Activated T-cell treated with anti-CD3 and anti-CD28 coated beads, Interleukin-2, amount 50 U/mL, for 24 hours (primary cell): ENCODE measurements at places on chromosomes 6 and 20.
A peak's percentile ranks its signal among the peaks of the same experiment; 100 is the strongest.

GRCh38 chr20:38139977-38140753 lies 24.9 kb downstream of the TGM2 start:
- DNase-seq = no peak

DNA sequence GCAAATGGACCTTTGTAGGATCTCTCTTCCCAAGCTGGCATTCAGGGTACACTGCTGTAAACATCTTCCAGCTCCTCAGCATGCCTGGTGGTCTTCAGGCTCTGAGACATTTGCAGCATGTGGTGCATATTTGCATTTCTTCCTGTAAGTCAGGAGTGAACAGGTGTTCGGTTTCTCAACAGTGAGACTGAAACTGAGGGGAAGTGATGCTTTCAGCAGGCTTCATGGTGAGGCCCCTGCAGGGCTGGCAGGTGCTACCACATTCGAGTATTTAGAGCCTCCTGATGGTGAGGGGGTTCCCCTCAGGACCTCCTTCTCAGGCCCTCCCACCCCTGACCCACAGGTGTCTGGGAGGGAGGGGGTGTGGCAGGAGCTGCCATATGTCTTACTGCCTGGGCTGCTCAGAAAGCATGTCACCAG lies 15.1 kb downstream of the MYBL2 start:
- no peak for DNase-seq

DNA sequence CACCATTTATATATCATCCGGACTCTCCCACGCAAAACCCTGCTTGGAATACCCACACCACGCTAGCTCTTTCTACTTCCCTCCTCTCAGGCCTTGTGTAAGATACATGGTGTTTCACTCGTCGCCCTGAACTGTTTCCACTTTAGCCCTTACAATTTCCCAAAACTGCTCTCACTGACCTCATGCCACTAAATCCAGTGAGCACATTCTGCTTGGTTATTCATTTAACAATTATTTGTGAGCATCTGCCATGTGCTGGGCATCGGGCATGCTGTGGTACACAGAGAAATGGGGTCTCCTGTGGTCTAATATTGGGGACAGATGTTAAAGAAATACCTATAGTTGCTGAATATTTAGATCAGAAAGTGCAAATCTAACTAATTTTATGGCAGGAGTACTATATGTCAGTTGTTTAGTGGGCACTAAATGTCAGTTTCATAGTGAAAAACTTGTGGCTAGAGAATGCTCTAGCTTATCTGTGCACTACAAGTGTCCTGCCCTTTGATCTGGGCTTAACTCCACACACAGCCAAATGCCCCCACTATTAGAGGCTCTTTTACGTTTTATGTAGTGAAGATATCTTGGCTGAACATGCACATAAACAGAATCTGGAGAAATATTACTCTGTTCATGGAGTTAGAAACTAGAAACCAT lies 41.0 kb downstream of the PLEKHG1 start:
- no peak for DNase-seq

DNA sequence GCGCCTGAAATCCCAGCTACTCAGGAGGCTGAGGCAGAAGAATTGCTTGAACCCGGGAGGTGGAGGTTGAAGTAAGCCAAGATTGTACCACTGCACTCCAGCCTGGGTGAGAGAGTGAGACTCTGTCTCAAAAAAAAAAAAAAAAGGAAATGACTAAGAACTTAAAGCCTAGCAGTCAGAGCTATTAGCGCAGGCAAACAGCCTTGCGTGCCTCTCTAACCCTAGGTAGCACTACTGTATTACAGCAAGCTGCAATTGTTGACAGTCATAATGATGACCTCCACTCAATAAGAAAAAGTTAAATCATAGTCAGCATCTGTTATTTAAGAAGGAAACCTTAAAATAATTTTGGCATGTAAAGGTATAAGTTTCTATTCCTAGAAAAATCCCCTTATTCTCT lies 14.4 kb downstream of the GSS start:
- DNase-seq = no peak

DNA sequence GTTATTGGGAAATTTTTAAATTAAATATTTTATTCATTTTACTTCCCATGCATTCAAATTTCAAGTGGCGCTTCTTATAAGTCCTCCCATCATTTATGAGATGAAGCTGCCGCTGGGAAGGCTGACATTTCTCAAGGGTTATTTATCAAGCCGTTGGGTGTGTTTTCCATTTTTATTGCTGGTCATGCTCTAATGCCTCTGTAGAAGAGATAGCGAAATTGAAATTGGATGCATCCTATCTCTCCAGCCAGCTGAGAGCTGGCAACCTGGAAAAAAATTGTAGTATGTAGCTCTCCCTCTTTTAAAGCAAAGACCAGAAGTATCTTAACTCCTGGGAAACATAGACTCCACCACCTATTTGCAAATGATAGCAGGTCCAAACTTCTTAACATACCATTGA lies 135.9 kb downstream of the C6orf118 start:
- DNase-seq = no peak

GRCh38 chr6:33407132-33407718 lies 3.6 kb upstream of the PHF1 start:
- DNase-seq = no peak

DNA sequence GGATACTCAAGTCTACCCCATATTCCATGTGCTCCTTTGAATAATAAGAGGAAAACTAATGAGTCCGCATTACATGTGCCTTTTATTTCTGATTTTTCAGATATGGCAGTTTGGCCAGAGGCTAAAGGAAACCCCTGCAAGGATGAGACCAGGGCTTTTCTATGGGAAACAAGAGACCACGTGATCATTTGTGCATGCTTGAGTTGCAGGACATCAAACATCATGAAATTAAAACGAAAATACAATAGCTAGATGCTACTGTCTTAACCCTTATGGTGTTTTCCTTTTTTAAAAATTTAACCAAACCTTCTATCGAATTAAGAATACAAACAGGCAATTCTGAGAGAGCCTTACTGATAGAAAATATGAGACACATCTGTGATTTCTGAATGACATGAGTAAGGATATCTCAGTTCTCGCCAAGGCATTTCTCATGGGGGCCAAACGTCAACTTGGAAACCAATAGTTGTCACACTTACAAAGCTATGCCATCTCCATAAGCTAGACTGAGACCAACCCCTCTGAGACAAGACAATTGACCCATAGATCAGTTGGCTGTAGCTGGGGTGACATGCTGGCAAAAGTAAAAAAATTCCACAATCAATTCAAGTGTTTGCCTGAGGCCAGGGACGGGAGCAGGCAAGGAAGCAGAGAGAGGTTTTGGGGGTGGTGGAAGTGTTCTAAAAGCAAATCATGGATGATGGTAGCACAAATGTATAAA lies 52.8 kb downstream of the RIPOR2 start:
- DNase-seq = peak; percentile 50
